ENCODE measurements at places on chromosomes 1 and 21. TPM values are rescaled to one million over a fixed set of nuclear protein-coding genes. Genes with fewer than 3 reads are reported as not detected.

Gene WNT3A
- not detected for total RNA-seq

Gene ZNF648
- total RNA-seq: 0.97 TPM

Gene ZFP69B
- total RNA-seq: 2.5 TPM

Gene RIIAD1
- not detected for total RNA-seq

Gene PPIAL4G
- total RNA-seq: 0.11 TPM

Gene MAGOH
- 78.0 TPM for total RNA-seq

Gene CORT
- total RNA-seq: 2.1 TPM

Gene CYP4A11
- 0.31 TPM for total RNA-seq

Gene NTRK1
- total RNA-seq: 2.5 TPM

Gene RSPO1
- 0.22 TPM for total RNA-seq

Gene KRTAP7-1
- not detected for total RNA-seq

GRCh38 chr1:206893380-206893779 lies 3.9 kb upstream of the IL24 start:
- ATAC-seq: no peak

DNA sequence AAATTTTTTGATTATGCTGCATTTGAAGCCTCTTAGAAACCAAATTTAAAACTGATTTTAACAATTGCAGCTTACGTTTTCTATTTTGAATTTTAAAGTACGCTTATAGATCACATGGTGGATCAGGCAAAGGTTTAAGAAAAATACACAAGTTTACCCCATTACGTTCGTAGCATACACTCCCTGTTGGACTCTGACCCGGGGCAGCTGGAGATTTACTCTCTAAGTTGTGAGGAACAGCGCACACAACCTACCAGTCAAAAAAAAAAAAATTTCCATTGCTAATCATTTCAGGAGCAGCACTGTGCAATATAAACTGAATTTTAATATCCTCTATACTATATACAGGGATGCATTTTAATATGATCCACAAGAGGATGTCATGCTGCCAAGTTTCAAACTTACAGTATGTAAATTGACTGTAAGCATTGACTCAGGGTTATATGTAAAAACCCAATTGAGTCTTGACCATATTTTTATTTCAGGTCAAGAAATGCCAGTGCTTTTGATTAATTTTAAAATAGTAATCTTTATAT lies 20.4 kb downstream of the CSDE1 start:
- ATAC-seq: no peak

DNA sequence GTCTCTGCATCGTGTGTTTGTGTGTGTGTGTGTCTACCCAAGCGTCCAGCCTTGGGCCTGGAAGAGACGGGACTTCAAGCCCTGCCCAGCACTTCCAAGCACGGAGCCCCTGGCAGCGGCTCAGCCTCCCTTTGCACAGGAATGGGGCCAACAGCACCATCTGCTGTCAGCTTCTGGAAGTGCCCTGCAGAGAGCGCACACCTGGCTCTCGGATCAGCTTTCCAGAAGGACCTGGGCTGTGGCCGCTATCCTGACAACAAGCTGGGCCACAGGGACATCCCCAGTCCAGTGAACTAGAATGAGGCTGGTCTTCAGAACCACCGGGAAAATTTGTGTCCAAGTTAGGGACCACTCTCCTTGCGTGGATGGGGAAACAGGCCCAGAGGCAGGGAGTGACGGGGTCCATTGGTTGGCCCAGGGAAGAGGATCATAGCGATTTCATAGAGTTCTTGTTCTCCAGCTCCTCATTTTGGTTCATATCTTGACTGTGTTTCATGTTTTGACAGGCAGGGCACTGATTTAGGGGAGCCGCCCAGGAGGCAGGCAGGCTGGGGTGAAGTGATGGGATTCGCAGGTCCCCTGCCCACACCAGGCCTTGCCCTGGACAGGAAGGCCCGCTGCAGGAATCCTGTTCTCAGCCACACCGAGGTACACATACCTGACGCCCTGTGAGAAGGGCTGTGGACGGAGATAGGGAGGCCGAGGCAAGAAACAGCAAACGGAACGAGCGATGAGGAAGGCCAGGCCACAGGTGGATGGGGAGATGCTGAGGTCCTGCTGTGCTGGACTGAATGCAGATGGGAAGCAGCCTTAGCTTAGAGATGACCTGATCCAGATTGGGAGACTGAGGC lies 38.4 kb downstream of the TAS1R2 start:
- ATAC-seq: peak; percentile 96

DNA sequence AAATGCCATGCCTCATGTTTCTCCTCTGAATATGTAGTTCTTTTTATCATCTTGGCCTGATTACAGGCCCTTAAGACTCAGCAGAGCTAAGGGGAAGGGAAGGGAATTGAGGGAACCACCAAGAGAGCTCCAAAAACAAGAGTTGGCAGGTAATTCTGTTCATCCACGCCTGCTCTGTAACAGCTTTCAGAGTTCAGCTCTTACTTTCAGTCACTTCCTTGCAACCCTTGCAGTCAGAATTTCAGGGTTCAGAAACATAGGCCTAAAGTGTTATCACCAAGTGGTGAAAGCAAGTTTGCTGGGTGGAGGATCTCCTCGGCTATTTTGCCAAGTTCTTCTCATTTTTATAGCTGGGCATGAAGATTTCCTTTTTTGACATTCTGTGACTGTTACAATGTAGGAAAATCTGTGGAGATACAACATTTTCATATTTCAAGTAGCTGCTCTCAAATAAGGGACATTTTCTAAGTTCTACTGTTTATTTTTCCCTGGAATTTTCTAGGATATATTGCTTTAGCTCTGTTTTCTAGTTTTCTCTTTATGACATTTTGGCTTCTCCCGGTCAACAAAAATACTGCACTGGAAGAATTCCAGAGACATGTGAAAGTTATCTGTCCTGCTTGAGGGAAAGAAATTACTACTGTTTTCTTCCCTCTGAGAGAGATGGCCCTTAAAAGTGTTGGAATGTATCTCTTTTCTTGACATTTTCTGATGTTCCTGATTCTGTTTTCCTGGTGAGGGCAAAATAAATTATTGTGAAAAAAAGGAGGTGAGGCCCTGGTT lies 251.8 kb upstream of the ST6GALNAC5 start:
- no peak for ATAC-seq

DNA sequence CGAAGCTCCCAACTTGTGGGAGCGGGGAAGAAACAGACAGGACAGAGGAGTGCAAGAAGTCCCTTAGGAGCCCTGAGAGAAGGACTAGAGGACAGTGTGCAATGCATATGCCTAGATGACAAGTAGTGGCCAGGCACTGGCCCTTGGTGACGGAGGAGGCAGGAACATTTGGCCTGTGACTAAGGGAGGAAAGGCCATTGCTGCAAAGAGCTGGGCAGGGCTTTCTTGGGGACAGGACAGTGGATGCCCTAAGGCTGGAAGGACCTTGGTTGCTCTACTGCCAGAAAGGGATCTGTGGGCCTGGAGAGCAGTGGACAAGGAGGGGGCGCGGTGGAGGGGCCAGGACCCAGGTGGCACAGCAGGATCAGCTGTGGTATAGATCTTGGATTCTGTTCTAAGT lies 481.3 kb downstream of the CAMTA1 start:
- ATAC-seq: no peak

DNA sequence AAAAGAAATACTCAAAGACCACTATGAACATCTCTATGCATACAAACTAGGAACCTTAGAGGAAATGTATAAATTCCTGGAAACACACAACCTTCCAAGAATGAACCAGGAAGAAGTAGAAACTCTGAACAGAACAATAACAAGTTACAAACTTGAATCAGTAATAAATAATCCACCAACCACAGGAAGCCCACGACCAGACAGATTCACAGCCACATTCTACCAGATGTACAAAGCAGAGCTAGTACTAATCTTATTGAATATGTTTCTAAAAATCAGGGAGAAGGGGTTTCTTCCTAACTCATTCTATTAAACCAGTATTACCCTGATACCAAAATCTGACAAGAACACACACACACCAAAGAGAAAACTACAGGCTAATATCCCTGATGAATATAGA lies 263.8 kb downstream of the NCAM2 start:
- no peak for ATAC-seq

- peak; percentile 26 for ATAC-seq
Observed at GRCh38 chr1:64940025-64940424, 26.3 kb downstream of the JAK1 start.

DNA sequence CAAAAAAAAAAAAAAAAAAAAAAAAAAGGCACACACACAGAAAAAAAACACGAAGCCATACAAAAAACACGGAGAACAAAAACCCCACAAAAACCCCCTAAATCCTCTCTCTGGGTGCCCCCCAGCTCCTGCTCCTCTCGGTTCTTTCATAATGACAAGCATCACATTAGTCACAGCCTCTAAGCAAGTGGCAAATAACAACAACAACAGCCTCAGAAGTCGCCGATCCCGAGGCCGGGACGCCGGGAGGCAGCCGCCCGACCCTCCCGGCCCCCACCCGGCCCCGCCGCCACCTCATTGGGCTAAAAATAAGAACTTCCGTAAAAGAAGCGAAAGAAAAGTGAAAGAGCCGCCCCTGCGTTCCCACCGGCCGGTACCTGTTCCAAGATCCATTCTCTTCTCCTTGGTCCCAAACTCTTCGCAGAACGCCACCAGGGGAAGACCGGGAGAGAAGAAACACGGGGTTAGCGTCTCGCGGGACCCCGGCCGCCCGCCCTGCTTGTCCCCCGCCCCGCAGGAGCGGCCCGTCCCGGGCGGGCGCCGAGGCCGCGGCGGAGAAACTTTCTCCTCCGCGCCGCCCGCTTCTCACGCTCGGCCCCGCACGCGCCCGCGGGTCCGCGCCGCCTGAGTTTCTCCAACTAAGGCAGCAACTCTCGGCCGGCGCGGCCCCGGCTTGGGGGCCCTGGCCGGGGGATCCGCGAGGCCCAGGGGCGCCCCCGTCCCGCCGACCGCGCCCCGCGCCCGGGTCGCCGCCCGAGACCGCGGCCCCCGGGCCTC lies 102.8 kb downstream of the CASZ1 start:
- ATAC-seq: peak; percentile 28

- ATAC-seq: no peak
Observed at GRCh38 chr1:186566140-186566855, 105.4 kb upstream of the PDC start.

GRCh38 chr1:170682169-170682568 lies 18.2 kb downstream of the PRRX1 start:
- ATAC-seq: no peak

- no peak for ATAC-seq
Observed at GRCh38 chr1:183003203-183003602, 20.0 kb upstream of the LAMC1 start.

DNA sequence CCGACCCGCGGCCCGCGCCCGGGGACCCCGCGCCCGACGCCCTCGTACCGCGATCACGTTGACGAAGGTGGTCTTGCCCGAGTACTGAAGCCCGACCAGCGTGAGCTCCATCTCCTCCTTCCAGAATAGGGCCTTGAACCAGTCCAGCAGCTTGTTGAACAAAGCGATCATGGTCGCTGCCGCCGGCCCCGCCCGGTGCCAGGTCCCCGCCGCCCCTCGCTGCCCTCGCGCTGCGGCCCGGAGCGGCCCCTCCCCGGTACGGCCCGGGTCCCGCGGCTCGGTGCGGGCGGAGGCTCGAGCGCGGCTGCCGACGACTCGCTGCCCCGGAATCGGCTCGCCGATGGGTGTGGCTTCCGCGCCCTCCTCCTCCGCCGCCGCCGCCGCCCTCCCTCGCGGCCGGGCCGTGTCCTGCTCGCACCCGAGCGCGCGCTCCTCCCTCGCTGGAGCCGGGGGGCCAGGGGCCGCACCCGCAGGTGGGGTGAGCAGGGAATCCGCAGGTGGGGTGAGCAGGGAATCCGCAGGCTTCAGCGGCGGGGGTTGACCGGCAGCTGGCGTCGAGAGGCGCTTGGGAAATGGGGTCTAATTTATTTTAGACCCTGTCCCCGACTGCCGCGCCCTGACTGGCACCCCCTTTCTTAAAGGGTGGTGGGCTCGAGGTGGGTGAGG lies at the start of gene ARL8A:
Gene ARL8A, minus strand, starts transcription at position 336 of the 666 bp plus-strand sequence. Its CDS starts 165 bp downstream, at position 171.
- ATAC-seq: peak; percentile 82

GRCh38 chr1:217482356-217483102 lies 148.4 kb downstream of the GPATCH2 start:
- no peak for ATAC-seq

GRCh38 chr1:22525211-22525610 lies 38.1 kb upstream of the EPHA8 start:
- no peak for ATAC-seq

GRCh38 chr1:109926662-109927300 lies 16.1 kb downstream of the CSF1 start:
- ATAC-seq: no peak

DNA sequence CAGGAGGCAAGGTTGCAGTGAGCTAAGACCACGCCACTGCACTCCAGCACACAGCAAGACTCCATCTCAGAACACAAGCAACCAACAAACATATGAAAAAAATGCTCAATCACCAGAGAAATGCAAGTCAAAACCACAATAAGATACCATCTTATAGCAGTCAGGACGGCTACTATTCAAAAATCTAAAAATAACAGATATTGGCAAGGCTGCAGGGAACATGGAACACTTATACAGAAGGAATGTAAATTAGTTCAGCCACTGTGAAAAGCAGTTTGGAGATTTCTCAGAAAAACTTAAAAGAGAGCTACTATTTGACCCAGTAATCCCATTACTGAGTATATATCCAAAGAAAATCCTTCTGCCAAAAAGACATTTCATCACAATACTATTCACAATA lies 27.6 kb upstream of the POGK start:
- ATAC-seq: no peak

DNA sequence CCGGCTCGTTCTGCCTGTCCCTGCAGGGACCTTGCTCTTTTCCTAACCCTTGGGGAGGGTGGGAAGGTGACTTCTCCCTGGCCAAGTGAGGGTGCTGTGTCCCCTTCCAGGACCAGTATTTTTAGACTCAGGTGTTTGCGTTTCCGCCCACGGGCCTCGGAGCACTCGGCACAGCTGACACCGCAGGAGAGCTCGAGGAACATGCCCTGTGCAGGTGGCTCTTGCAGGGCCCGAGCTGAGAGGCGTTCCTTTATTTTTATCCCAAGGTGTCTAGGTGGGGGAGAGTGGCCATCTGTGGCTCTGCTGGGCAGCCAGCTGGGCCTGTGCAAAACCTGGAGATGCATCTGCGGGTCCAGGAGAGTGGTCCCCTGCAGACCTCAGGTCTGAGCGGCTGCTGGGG lies 16.0 kb downstream of the PLCH2 start:
- ATAC-seq: no peak

DNA sequence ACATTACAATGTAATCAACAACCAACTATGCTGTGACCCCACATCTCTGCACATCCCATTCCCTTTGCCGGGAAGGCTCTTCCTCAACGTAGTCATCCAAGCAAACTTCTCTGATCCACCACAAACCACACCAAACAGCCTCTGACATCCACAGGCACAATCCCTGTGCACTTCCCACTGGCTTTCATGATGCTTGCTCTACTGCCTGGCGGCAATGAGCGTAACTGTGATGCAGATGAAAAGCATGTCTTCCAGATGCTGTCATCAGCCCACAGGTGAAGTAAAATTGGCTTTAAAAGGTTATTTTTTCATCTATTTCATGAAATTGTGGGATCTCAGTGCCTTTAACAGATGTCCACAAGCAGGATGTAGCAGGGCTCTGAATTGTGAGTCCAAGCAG lies 635.2 kb downstream of the SMYD3 start:
- ATAC-seq: no peak

DNA sequence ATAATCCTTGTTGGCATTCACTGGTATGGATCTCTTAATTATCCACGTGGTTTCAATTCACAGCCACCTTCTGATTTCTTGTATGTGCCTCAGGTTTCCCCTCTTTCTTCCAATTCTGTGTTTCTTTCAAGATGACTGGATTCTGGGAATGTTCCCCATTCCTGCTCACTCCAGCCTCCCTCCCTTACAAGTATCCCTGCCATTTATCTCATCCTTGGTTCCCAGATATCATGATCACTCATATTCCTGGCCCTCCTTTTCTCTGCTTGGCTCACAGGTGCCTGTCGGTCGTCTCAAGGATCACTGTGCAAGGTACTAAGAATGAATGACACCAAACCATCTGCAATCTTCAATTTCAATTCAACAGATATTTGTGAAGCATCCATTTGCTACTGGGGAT lies 279.2 kb downstream of the ASTN1 start:
- ATAC-seq: no peak

GRCh38 chr1:6889875-6890480 lies 104.7 kb downstream of the CAMTA1 start:
- peak; percentile 52 for ATAC-seq

Measured in motor neuron (in vitro differentiated cells).